Fibroblast of villous mesenchyme (primary cell): ENCODE measurements at places on chromosomes 12 and 14. TPM values are rescaled to one million over a fixed set of nuclear protein-coding genes. Genes with fewer than 3 reads are reported as not detected.

The LMNTD1 gene
- total RNA-seq = not detected in 2 replicates

The ZNF385A gene
- total RNA-seq = 1.3 and 2.2 TPM in 2 replicates

The PTGDR gene
- total RNA-seq = 0.32 TPM in 1 of 2 replicates, not detected in the other

The BHLHE41 gene
- 6.8 and 8.2 TPM in 2 replicates for total RNA-seq

The SLC24A4 gene
- not detected in 2 replicates for total RNA-seq

The LMO3 gene
- total RNA-seq = under 0.01 and 0.43 TPM in 2 replicates

The EXOC3L4 gene
- total RNA-seq = under 0.01 TPM in 1 of 2 replicates, not detected in the other

The DDN gene
- under 0.01 and 0.32 TPM in 2 replicates for total RNA-seq

The FAM186B gene
- under 0.01 TPM in 2 replicates for total RNA-seq

The GRIN2B gene
- under 0.01 TPM in 1 of 2 replicates, not detected in the other for total RNA-seq

The PLCZ1 gene
- not detected in 2 replicates for total RNA-seq

The GPD1 gene
- total RNA-seq = under 0.01 TPM in 1 of 2 replicates, not detected in the other

The P3H3 gene
- total RNA-seq = 91.1 and 117 TPM in 2 replicates

The NPAS3 gene
- total RNA-seq = 0.86 and 0.97 TPM in 2 replicates

The B4GALNT3 gene
- total RNA-seq = under 0.01 TPM in 2 replicates

The OTUB2 gene
- 0.97 and 1.3 TPM in 2 replicates for total RNA-seq

The KRT79 gene
- not detected in 2 replicates for total RNA-seq

The CREBL2 gene
- total RNA-seq = 25.1 and 33.2 TPM in 2 replicates

The SIX6 gene
- total RNA-seq = not detected in 2 replicates

The RDH12 gene
- under 0.01 TPM in 1 of 2 replicates, not detected in the other for total RNA-seq

The GLIPR1L2 gene
- total RNA-seq = 0.32 and 0.43 TPM in 2 replicates

The HECTD1 gene
- total RNA-seq = 192 and 283 TPM in 2 replicates
